Renal cortex interstitium (tissue), 15 donors: ENCODE measurements at places on chromosomes 5 and 9.

DNA sequence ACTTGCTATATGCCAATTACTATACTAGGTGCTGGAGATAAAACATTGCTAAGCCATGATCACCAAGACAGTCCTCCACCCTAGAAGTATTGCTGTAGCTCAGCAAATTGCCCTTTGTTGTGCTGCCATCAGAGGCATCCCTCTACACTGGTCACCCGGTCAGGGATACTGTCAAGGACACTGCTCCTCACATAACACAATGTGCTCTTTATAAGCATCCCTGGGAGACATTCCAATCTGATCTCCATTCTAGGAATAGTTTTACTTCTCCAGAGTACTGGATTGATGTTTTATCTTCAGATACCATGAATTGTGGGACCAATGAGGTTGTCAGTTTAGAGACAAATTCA lies 10.4 kb upstream of the DNAJA1 start:
- no peak for DNase-seq

DNA sequence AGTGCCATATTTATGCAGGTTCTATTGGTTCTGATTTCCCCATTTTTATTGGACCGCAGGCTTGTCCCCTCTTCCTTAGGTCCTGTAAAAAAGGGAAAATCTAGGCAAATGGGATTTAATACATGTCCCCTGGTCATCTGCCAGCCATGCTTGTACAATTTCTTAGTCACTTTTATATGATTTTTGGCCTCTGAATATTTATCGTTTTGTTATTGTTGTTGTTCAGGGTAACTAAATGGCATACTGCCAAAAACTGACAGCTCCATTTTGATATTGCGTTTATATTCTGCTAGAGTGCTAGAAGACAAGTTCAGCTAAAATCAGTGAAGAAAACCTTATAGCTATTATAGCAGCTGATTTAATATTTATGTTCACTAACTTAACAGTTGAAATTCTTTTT lies 770.2 kb upstream of the FAM174A start:
- no peak for DNase-seq

GRCh38 chr5:123220621-123221146 lies 131.6 kb downstream of the PRDM6 start:
- DNase-seq, result no peak

DNA sequence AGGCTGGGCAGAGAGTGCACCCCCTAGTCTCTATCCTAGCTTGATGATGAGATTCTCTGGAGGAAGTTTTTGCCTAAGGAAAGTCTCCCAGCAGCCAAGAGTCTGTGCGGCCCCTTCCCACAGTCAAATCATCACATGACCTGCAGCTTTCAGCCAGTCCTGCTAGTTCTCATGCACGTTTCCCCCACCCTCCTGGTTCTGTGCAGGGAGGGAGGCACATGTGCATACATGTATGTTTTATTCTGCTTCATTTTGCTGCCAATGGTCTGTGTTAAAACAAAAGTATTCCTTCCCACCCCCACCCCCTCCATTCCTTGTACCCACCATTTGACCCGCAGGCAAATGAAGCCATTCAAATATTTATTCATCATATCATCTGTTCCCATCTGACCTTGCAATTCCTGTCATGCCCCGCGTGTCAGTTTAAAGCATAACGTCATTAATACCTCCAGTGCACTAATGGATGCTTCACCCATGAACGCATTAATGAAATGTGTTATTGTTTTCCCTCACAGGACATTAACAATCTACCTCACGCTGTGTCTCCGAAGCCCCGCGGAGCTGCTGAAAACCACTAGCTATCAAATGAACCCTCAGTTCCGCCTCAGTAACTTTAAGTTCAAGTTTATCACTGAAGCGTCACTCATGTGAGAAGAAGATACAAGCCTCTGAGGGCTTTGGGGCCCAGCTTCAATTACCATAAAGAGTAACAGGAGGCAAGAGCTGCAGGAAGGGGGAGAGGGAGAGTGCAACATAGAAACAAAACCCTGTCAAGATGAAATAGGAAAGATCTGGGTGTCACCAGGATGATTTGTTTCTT lies 139.6 kb downstream of the RASEF start:
- peak; percentile 59 for DNase-seq

DNA sequence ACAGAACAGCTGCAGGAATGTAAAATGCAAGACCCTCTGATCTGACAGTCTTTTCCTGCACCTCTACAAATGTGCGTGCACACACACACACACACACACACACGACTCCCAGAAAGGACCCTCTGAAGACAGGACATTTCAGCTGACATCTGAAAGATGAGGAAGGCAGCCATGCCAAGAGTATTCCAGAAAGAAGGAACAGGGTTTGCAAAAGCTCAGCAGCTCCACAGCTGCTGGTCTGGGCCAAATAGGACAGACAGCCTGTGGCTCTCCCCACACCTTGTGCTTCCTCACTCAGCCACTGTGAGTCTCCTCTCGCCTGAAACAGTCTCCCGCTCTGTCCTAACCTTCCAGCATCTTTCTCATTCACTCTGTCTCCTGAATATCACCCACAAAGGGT lies 189.0 kb downstream of the PALM2AKAP2 start:
- DNase-seq, result no peak

GRCh38 chr5:73967347-73967746 lies 341.4 kb downstream of the ARHGEF28 start:
- no peak for DNase-seq

GRCh38 chr9:88796947-88797346 lies 194.3 kb upstream of the S1PR3 start:
- no peak for DNase-seq

GRCh38 chr5:60447488-60447920 lies 252.5 kb downstream of the DEPDC1B start:
- no peak for DNase-seq

DNA sequence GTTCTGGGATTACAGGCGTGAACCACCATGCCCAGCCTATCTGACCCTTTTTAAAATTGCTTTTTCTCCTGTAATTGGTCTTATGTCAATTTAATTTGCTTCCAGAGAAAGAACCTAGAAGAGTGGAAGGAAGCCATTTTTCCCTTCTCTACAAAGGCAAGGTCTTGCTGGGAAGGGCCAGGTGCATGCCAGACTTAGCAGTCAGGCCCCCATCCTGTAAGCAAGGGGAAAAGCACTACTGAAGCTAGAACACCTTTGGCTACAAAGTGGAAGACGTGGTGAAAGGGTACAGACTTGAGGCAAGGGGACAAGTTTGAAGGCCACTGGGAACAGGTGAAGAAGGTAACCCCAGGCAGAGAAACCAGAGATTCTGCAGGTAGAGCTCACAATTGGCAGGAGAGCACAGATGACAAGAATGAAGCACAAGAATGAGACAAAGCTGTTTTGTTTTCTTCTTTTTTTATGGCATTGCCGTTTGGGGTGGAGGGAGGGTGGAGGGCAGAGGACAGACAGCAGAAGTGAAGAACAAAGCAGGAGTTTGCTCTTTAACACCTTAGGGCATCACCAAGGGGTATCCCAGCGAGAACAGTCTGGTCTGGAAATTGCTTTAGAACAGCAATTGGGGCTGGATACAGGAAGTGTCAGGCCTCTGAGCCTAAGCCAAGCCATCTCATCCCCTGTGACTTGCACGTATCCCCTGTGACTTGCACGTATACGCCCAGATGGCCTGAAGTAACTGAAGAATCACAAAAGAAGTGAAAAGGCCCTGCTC lies 72.9 kb downstream of the SERINC5 start:
- DNase-seq, result no peak

DNA sequence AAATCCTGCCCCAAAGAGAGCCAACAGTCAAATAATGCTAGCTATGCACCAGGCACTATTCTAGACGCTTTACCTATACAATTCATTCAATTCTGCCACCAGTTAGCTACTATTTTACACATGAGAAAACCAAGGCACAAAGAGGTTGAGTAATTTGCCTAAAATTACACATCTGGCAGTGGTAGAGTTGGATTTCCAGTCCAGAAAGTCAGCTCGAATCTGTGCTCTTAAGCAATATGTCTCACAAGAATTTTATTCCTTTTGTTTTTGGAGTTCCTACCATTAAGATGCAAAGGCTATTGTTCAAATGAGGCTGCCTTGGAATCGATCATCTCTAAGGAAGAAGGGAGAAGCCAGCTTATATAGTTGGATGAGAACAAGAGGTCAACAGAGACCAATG lies 256.9 kb upstream of the RASA1 start:
- DNase-seq, result no peak

- DNase-seq, result no peak
Observed at GRCh38 chr5:88049737-88050136, 218.9 kb downstream of the TMEM161B start.

DNA sequence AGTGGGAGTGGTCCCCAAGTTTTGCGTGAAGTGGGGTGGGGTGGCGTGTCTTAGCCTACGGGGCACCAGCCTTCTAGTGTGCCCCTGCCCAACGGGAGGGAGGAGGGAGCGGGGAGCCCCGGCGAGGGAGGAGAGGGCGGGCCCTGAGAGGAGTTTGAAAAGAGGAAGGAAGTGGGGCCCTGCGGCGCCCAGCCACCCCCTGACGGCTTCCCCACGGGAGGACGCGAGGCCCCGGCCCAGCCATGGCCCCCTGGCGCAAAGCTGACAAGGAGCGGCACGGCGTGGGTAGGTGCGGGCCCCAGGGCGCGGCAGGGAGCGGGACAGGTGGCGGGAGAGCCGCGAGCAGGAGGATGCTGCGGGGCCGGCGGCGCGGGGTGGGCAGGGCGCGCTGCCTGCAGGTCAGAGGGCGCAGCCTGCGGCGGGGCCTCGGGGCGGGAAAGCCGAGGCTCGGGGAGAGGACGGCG lies at the start of gene DOCK2:
DOCK2 (plus strand) TSS at position 191 of the 464 bp plus-strand sequence; CDS start at position 243, 52 bp downstream.
- no peak for DNase-seq

- DNase-seq, result no peak
Observed at GRCh38 chr5:142507531-142508372, 178.1 kb downstream of the FGF1 start.

DNA sequence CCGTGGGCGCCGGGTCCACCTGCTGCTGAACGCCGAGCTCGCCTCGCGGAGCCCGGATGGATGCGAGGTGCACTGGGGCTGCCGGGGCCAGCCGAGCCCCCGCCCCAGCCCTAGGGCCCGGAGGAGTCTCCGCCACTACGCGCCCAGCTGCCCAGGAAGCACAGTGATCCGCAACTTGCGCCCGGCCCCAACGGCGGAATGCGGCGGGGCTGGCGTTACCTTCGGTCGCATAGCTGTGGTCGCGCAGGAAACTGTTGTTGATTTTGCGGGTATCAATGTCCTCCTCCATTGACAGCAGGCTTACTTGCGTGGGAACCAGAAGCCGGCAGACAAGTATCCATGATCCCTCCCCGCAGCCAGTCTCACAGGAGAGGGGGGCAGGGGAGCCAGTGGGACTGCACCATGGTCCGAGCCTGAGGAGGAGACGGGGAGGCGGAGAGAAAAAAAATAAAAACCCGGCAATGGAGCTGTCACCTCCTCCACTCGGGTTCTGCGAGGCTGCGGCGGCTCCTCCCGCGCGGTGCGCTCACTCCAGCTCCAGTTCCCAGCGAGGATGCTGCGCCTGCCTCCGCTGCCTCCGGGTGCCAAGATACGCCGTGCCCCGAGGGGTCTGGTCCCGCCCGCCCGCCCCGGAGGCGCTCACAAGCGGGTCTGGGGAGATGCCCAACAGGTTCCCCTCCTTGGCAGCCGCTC lies 628 bp downstream of the PPP2R2B start:
- peak; percentile 38 for DNase-seq

DNA sequence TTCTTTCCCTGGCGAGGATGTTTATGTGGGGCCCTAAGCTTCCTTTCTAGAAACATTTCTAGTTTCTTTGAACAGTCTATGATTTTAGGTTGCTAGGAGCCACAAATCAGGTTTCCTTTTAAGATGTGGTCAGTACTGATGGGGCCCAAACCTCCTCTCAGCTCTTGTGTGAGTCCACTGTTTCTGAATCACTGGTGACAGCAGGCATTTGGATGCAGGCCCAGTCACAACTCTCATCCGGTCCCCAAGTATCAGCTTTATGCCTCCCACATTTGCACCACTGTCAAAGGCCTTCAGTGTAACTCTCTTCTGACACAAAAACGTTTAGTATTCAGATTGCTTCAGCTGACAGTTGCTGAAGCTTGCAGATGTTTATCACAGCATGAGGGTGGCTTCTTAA lies 7.8 kb downstream of the DMRT2 start:
- DNase-seq, result no peak

DNA sequence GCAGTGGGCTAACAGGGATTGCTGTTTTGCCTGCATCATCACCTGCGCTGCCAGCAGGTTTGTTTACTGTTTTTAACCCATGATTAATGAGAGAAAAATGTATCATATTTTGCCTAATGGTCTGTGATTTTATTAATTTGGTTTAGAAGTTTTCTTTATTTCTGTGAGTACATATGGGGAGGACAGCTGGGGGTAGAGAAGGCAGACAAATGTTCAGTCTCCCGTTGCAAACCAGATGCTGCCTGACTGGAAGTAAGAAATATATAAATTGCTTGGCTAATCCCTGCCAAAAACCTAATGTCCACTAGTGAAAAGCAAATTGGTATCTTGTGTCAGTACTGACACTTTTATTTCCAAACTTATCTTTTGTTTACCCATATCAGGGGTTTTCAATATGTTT lies 1766.1 kb upstream of the C9orf72 start:
- DNase-seq, result no peak

DNA sequence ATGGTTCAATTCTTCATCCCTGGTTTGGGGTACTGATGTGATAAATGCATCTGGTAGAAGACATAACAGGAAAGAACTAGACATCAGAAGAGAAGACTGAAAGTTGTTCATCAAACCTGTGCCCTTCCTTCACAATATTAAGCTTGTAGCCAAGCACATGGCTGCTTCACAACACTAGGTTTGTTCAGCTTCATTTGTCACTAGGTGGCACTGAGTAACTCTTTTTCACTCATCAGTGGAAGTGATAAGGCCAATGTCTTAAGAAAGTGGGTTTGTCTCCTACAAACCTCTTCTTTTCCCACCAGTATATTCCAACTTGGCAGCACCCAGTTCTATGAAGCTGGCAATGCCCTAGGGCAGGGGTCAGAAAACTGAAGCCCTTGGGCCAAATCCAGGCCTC lies 26.9 kb downstream of the ZNF484 start:
- no peak for DNase-seq

DNA sequence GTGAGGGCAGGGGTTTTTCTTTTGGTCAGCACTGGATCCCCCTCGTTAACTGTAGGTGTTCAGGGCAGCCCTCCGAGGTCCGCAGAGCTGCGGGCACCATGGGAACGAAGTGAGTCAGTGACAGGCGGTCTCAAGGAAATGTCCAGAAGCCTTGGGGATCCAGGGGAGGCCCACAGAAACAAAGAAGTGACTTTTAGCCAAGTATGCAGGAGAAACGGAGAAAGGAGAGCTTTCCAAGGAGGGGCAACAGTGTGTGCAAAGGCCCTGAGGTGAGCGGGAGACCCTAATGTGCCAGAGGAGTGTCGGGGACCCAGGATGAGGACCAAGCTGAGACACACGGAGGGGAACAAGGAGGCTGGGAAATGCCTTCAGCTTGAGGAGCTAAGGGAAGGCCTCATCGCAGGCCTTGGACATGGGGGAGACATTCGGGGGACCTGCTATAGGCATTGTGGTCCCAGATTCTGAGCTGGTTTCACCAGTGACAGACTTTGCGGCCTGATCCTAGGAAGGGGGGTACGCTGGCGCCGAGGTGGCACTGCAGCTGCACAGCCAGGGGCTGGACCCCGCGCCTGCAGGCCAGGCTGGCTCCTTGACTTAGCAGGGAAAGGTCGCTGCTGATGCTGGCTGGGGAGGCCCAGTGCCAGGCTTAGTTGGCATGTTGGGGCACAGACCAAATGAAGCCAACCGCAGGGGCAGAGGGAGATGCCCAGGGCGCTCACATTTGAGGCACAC lies 3.3 kb downstream of the LTC4S start:
- DNase-seq, result no peak

GRCh38 chr5:91491229-91491628 lies 108.1 kb upstream of the ARRDC3 start:
- no peak for DNase-seq
